ENCODE measurements at places on chromosomes 5 and 9.

- DNase-seq = no peak
These were observed 455.7 kb upstream of the TLE4 start for GRCh38 chr9:79116041-79116440.

DNA sequence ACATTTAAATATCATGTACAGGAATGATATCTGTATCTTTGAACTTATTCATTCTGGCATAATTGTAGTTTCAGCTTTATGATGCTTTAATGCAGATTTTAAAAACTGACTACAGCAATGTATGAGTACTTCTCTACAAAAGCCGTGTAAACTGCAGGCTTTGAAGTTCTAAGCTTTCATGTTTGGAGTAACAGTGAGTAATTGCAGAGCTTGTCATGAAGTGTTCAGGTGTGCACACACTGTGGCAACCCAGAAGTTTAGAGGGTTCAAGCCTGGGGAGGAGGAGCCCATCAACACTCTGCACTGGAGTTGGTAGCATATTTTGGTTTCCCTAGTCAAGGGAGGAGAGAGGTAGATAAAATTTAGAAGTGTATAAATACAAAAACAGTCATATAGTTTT, 130.9 kb downstream of the CD180 start:
- no peak for DNase-seq

- DNase-seq = no peak
These were observed 822.8 kb upstream of the C9orf72 start for GRCh38 chr9:28396058-28396457.

GRCh38 chr9:114911167-114911821, 19.1 kb downstream of the TNFSF8 start:
- DNase-seq = no peak

- DNase-seq = no peak
These were observed 89.9 kb downstream of the NLN start for GRCh38 chr5:65811885-65812284.
